ENCODE measurements at places on chromosomes 13 and 19.

DNA sequence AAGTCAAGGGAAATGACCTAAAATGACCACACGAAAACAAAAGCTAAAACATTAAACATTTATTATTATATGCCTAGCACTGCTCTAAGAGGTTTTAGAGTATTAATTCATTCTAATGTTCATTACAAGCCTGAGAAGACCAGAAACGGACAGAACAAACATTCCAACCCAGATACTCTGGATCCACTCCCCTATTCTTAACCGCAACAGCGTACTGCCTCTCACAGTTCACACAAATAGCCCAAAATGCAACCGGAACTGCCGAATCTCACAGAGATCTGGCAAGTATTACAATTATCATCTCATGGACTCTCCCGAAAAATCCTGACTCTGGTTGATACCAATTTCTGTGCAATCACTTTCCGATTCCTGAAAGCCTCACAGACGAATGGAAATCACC lies 1.4 kb downstream of the ZNF780B start:
- DNase-seq: no peak

DNA sequence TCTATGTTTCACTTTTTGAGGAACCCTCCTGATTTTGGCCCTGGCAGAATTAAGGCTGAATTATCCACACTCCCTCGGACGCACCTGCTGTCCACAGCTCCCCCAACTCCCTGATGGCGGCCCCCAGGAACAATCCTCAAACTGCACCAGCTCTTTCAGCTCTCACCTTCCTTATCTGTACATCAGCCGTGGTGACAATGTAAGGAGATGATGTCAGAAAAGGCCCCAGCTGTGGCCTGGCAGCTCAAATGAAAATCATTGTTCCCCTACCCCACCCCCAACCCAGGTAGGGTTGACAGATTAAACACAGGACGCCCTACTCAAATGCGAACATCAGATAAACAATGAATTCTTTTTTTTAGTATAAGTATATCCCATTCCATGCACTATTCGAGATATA lies 35.0 kb upstream of the KLF2 start:
- DNase-seq: no peak

DNA sequence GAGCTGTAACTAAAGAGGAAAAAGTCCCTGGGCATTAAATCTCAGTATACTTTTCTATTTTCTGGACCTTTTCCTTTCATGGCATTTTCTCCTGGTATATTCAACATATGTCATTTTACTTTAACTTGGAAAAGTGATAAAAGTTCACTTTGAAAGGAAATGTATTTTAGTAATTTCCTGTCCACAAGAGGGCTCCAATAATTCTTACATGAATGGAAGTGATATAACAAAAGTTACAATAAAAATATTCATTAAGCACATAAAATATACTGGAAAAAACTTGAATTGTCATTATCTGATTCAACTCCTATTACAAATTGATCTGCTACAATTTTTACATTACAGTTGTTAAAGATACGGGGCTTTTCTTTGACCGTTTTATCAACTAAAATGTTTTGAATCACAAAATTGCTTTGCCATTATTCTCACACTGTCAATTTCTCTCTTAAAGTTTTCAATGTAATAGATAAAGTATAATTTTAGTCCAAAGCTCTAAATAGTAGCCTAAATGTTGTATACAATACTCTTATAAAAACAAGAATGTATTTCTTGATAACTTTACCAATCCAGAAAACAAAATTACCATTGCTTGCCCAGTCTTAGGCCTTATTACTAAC lies 4.9 kb downstream of the UBL3 start:
- DNase-seq: no peak

- DNase-seq: no peak
Measured at GRCh38 chr13:32224916-32225315, 90.2 kb downstream of the ZAR1L start.

GRCh38 chr13:24718192-24718965 lies 38.2 kb downstream of the ATP12A start:
- no peak for DNase-seq

DNA sequence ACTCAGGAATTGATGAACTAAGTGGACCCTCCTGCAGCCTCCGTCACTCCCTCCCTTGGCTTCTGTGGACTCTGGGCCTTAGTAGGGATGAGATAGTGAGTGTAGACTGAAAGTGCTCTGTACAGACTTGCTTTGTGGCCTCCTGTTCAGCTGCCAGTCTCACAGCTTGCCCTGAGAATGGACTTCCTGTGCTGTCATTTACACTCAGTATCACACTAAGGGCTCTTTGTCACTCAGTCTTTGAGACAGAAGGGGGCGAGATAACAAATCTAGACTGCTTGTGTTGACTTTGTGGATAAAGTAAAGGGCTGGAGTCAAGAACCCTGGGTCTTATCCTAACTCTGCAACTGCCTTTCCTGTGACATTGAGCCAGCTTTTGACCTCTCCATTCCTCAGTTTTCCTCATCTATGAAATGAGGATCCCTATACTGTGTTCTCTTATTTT lies 21.0 kb upstream of the SPRY2 start:
- DNase-seq: no peak

All from activated T-helper 1 cell treated with anti-CD3 and anti-CD28 coated beads, Interleukin-2, amount 50 U/mL, for 16 hours (primary cell).